ENCODE measurements at places on chromosomes 5 and 9.

DNA sequence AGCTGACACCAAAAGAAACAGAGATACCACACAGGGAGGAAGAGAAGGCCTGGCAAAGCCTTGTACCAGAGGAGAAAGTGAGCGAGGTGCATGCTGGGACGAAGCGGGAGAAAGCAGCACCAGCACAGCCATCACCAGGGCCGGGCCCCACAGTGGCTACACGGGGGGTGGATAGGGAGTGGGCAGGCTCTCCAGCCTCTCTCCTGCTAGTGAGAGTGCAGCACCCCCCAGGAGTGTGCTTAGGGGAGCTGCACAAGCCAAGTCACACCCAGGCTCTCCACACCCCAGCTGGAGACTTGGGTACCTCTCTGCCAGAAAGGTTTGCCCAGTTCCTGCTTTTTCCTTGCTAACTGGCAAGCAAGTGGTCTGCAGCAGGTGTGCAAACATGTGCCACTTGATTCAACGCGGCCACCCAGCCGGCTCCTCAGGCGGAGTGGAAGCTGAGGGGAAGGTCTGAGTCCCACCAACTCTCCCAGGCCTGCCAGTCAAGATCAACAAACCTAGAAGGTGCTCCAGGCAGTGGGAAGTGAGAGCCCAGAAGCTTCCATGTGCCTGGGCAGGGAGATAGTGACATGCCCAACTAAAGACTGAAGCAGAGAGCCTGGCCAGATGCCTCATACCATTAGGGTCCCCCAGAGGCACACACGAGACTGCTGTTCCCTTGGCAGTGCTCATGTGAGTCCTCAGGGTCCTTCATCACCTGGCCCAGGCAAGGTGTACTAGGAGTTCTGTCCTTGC, 39.9 kb downstream of the BICD2 start:
- no peak for DNase-seq

DNA sequence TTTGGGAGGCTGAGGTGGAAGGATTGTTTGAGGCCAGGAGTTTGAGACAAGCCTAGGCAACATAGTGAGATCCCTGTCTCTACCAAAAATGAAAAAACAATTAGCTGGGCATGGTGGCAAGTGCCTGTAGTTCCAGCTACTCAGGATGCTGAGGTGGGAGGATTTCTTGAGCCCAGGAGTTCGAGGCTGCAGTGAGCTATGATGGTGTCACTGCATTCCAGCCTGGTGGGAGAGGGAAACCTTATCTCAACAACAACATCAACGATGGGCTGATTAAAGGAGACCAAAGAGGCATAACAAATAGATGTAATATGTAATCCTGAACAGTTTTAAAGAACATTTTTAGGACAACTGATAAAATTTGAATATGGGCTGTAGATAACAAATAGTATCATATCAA, 34.2 kb upstream of the PANK3 start:
- DNase-seq: no peak

GRCh38 chr9:76810377-76810957, 46.2 kb downstream of the PCA3 start:
- no peak for DNase-seq

GRCh38 chr9:130199605-130200004, 27.4 kb downstream of the NCS1 start:
- no peak for DNase-seq

DNA sequence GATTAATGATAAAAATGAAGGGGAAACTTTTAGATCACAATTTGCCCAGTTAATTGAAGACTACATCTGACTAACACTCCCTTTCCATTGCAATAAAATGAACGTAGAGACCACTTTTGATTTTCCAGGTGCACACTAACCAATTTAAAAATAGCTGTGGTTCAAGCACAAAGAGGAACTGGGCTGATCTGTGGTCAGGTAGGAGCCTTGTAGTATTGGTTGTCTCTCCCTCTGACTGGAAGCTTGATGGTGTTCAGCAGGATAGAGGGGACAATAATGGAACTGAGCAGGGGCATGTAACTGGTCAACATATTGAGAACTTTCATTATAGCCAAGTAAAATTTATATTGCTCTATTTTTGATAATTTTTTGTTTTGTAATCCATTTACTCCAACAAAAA, 886.8 kb upstream of the SEMA6A start:
- no peak for DNase-seq
